Type B pancreatic cell (in vitro differentiated cells): ENCODE measurements at places on chromosomes 3 and 15.
A peak's percentile ranks its signal among the peaks of the same experiment; 100 is the strongest.

- no peaks in the 10 kb centered on the region for H3K36me3 ChIP-seq
- peaks cover 73% of the 10 kb centered on the region for H3K27me3 ChIP-seq
- H3K4me3 ChIP-seq = peak overlapping the region; percentile 51
- H3K4me1 ChIP-seq = peaks cover 7% of the 10 kb centered on the region
- peak; percentile 89 for DNase-seq
- no peak overlapping the region for H3K27ac ChIP-seq
These were observed 226.8 kb upstream of the IGF1R start for GRCh38 chr15:98421419-98422129.

- H3K27ac ChIP-seq = no peak overlapping the region
- H3K27me3 ChIP-seq = no peaks in the 10 kb centered on the region
- H3K4me1 ChIP-seq = no peaks in the 10 kb centered on the region
- H3K4me3 ChIP-seq = no peak overlapping the region
These were observed 56.8 kb downstream of the MYH15 start for GRCh38 chr3:108453565-108453964.

GRCh38 chr15:40872791-40873693 lies 992 bp downstream of the RHOV start:
- H3K36me3 ChIP-seq = no peaks in the 10 kb centered on the region
- peaks cover 14% of the 10 kb centered on the region for H3K27me3 ChIP-seq
- peaks cover 15% of the 10 kb centered on the region for H3K4me1 ChIP-seq
- no peak for DNase-seq
- peak overlapping the region; percentile 90 for H3K4me3 ChIP-seq

DNA sequence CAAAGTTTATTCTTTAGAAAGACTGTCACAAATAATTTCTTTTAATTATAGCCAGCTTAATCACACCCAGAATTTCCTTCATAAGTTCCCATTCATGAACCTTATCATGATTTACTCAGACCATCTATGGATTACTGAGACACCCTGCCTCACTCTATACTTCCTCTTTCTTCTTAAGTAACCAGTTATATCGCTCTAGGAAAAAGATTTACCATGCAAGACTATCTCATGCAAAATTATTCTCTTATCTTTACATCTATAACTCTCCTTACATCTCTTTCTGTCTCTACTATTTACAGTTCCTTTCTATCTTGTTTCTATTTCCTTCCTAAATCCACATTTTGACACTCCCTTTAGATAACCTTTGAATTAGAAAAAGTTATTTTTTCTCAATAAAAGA lies 316.8 kb downstream of the POLQ start:
- H3K36me3 ChIP-seq = no peaks in the 10 kb centered on the region
- H3K4me1 ChIP-seq = no peaks in the 10 kb centered on the region
- no peak overlapping the region for H3K4me3 ChIP-seq
- DNase-seq = no peak

DNA sequence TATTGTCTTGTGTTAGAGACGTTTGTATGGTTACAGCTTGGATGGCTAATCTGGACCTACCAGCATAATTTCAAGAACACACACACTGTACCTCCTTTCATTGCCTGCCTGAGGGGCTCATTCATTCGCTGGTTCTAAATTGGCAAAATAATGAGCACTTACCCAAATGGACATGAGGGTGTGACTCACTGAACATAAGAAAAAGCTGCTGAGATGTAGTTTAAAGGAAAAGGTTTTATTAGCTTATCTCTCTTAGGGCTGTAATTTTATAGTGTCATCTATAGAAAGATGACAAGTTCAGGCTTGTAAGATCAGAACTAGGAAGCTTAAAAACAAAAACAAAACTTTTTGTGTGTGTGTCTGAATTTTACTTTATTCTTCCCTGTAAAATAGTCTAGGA lies 120.7 kb upstream of the WNT7A start:
- H3K27me3 ChIP-seq = peaks cover 5% of the 10 kb centered on the region
- H3K4me3 ChIP-seq = no peak overlapping the region
- peaks cover 3% of the 10 kb centered on the region for H3K4me1 ChIP-seq
- H3K27ac ChIP-seq = no peak overlapping the region

DNA sequence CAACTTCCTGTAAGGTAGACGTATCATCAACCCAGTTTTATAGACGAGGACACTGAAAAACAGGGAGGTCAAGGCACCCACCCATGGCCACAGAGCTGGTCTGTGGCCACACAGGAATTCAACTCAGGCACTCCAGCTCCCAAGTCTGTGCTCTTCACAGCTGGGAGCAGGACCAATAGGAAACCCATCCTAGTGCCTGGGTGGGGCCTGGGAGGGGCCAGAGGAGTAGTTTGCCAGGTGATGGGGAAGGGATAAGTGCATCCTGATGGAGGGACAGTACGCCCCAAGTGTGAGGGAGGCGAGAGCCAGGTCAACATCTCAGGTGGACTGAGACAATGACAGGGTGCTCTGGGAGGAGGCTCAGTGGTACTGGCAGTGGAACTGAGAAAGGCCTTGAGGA lies 22.0 kb downstream of the KIF9 start:
- no peaks in the 10 kb centered on the region for H3K27me3 ChIP-seq
- H3K27ac ChIP-seq = peak overlapping the region; percentile 23
- no peak overlapping the region for H3K4me3 ChIP-seq
- DNase-seq = no peak
- no peaks in the 10 kb centered on the region for H3K4me1 ChIP-seq

DNA sequence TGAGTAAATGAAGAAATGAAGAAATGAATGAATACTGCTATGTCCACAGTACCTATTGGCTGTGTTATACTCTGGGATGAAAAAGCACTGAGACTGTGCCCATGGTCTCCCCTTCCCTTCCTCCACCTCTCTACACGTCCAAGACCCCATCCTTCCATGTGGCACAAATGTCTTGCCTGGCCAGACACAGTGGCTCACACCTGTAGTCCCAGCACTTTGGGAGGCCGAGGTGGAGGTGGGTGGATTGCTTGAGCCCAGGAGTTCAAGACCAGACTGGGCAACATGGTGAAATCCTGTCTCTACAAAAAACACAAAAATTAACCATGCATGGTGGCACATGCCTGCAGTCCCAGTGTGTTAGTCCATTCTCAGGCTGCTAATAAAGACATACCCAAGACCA lies 200.1 kb downstream of the FAM43A start:
- H3K27ac ChIP-seq = no peak overlapping the region
- peak; percentile 22 for DNase-seq
- H3K4me3 ChIP-seq = no peak overlapping the region
- no peaks in the 10 kb centered on the region for H3K27me3 ChIP-seq

GRCh38 chr3:102415553-102415952 lies 19.3 kb upstream of the ZPLD1 start:
- no peaks in the 10 kb centered on the region for H3K27me3 ChIP-seq
- H3K27ac ChIP-seq = no peak overlapping the region
- no peaks in the 10 kb centered on the region for H3K4me1 ChIP-seq
- no peak for DNase-seq
- no peak overlapping the region for H3K4me3 ChIP-seq

GRCh38 chr3:167361948-167362347 lies 18.1 kb downstream of the ZBBX start:
- no peak overlapping the region for H3K4me3 ChIP-seq
- H3K27me3 ChIP-seq = no peaks in the 10 kb centered on the region
- no peak for DNase-seq

DNA sequence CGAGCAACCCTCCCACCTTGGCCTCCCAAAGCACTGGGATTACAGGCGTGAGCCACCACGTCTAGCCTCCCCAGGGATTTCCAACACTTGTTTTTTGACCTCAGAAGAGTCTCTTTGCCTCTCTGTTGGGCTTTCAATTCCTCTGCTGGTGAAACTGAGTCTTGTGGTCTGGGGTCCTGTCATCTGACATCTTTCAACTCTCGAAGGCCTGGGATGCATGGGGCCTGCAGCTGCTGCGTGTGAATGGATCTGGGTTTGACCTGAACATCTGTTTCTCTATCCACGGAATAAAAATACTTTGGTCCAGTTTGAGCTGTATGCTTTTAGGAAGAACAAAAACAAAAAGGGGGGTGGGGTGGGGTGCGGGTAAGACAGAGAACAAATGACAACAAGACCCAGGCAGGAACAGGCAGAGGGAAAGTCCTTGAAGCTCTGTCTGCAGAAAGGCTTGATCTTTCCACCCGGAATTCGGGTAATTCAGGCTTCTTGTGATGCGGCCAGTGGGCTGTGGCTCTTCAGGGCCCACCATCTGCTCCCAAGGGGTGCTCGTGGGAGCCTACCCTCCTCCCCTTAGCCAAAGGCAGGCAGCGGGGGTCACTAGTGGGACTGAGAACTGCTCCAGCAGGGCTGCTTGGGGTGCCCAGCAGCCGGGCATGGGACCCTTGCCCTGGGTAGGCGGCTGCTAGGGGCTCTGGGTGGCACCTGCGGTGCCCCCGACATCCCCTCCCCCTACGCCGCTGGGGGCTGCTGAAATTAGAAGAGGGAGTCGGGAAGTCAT lies 71.5 kb downstream of the SLC12A8 start:
- H3K36me3 ChIP-seq = peaks cover 5% of the 10 kb centered on the region
- no peak overlapping the region for H3K4me3 ChIP-seq
- peaks cover 18% of the 10 kb centered on the region for H3K27me3 ChIP-seq
- H3K27ac ChIP-seq = no peak overlapping the region
- peaks cover 32% of the 10 kb centered on the region for H3K4me1 ChIP-seq

- no peak for DNase-seq
- H3K4me3 ChIP-seq = no peak overlapping the region
- peaks cover 38% of the 10 kb centered on the region for H3K4me1 ChIP-seq
These were observed 35.8 kb downstream of the IQGAP1 start for GRCh38 chr15:90423801-90424319.

GRCh38 chr15:75023872-75024636 lies 664 bp downstream of the PPCDC start:
- H3K36me3 ChIP-seq = no peaks in the 10 kb centered on the region
- peak overlapping the region; percentile 95 for H3K27ac ChIP-seq
- DNase-seq = no peak
- no peaks in the 10 kb centered on the region for H3K27me3 ChIP-seq

DNA sequence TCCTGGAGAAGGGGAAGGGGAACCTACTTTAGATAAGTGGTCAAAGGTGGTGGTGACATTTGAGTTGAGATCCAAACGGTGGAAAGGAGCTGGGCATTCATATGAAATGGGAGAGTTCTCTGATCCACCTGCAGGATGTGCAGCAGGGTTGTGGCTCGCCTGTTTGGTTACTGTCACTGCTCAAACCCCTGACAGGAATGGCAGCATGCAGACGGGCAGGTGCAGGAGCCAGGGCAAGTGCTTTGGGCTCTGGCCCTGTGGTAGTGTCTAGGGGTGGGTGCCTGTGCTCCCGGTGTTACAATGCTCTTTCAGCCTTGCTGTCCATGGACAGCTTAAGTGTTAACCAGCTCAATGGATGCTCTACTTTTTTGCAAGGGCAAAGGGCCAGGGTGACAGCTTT lies 18.5 kb downstream of the PAQR9 start:
- H3K36me3 ChIP-seq = no peaks in the 10 kb centered on the region
- peaks cover 9% of the 10 kb centered on the region for H3K4me1 ChIP-seq
- H3K27me3 ChIP-seq = peaks cover 2% of the 10 kb centered on the region
- DNase-seq = no peak

DNA sequence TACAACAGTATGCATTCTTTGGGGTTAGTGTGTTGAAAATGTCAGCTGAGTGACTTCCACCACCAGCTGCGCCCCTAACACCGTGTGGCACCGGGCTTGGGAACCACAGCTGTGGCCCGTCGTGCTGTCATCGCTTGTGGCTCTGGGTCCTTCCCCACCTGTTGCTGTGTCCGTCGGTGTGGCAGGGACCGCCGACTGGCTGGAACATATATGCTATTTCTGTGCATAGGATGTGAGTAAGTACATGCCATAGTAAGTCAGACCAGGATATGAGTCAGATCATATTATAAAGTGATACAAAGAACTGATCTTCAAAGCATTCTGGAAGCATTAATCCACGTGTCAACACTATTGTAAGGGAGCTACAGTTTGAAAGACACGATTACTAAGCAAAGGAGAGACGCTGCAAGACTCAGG lies 31.9 kb downstream of the EHD4 start:
- no peak overlapping the region for H3K27ac ChIP-seq
- H3K4me1 ChIP-seq = peaks cover 32% of the 10 kb centered on the region
- no peak overlapping the region for H3K4me3 ChIP-seq
- H3K27me3 ChIP-seq = no peaks in the 10 kb centered on the region
- DNase-seq = no peak

DNA sequence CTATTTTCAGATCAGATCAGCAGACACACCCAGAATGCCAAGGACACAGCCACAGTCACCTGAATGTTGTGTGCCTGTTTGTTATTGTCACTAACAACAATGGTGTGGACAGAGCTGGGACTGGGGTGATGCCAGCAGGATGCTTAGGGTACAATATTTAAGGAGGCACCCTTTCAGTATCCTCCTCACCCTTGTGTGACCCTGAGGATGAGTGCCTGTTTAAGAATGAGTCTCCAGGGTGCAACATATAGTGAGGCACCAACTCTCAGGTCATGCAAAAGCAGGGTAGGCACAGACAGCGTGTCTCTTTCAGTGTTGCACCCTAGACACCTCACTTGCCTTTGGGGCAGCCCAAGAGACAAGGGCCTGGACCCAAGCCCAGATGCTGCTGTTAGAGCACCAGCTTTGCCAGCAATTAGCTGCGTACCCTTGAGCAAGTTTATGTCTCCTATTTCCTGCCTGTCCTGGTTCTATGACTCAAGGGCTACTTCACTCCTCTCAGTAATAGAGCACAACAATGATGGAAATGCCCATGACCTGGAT lies 122.6 kb downstream of the AQP9 start:
- DNase-seq = no peak
- no peaks in the 10 kb centered on the region for H3K27me3 ChIP-seq
- peak overlapping the region; percentile 35 for H3K27ac ChIP-seq
- peaks cover 13% of the 10 kb centered on the region for H3K4me1 ChIP-seq

DNA sequence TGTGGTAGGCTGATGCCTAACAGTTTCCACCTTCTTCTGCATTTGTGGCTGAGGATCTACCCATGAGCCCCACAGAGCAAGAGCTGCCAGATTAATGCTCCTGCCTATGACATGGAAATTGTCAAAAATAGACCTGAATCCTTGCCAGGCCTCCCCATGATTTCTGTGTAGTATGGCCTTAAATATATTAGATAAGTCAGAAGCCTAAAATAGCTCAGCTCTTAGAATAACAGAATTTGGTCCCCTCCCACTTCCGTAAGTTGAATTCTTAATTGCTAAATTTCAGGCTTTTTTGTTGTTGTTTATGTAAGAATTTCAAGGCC lies 129.0 kb downstream of the SERPINI1 start:
- no peaks in the 10 kb centered on the region for H3K4me1 ChIP-seq
- no peak for DNase-seq
- H3K27me3 ChIP-seq = no peaks in the 10 kb centered on the region
- no peak overlapping the region for H3K27ac ChIP-seq
- H3K4me3 ChIP-seq = no peak overlapping the region
- no peaks in the 10 kb centered on the region for H3K36me3 ChIP-seq

GRCh38 chr15:48672206-48672605 lies 26.7 kb upstream of the FBN1 start:
- H3K4me1 ChIP-seq = no peaks in the 10 kb centered on the region
- no peaks in the 10 kb centered on the region for H3K36me3 ChIP-seq

GRCh38 chr3:183401678-183402077 lies 26.7 kb downstream of the MCF2L2 start:
- no peaks in the 10 kb centered on the region for H3K36me3 ChIP-seq
- H3K4me3 ChIP-seq = no peak overlapping the region
- peaks cover 6% of the 10 kb centered on the region for H3K4me1 ChIP-seq
- no peak for DNase-seq

GRCh38 chr3:133282236-133282635 lies 117.6 kb upstream of the BFSP2 start:
- no peaks in the 10 kb centered on the region for H3K27me3 ChIP-seq
- DNase-seq = no peak
- no peaks in the 10 kb centered on the region for H3K36me3 ChIP-seq
- no peak overlapping the region for H3K27ac ChIP-seq
- no peak overlapping the region for H3K4me3 ChIP-seq
